ENCODE measurements at places on chromosomes 16 and 17. TPM values are rescaled to one million over a fixed set of nuclear protein-coding genes. Genes with fewer than 3 reads are reported as not detected.

Gene MYH13
- total RNA-seq, result not detected

Gene TMEM88
- total RNA-seq, result 5.8 TPM

Gene DHX58
- 26.8 TPM for total RNA-seq

Gene TOP2A
- total RNA-seq, result 5.2 TPM

- no peak for DNase-seq
These were observed 789 bp upstream of the CCDC57 start for GRCh38 chr17:82213251-82214011.

DNA sequence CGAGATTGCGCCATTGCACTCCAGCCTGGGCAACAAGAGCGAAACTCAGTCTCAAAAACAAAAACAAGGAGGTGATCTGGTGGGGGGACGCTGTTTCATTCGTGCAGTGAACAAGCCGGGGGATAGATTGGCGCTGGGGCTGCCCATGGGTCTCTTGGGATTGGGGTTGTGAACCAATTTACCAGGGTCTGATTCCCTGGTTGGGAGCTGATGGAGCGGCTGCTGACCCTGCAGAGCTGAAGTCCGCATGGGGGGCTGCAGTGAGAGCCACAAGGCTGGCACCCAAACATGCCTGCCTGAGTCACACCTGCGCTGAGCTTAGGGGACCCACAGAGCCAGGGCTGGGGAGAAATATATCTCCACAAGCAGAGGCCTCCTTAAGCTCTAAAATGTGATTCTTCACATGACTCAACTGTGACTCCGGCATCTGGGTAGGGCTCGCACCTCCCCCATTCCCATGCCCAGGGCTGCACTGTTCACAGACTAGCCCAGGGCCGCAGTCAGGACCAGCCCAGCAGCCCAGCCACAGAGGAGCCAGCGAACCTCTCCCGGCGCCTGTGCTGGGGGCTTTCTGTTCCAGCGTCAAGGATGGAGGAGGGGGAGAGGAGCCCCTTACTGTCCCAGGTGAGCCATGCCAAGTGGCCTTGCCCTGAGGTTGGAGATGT, 5.0 kb downstream of the TSPAN10 start:
- DNase-seq, result no peak

- no peak for DNase-seq
These were observed 46.3 kb downstream of the MRM1 start for GRCh38 chr17:36647636-36648035.

Gene BMERB1
- 67.0 TPM for total RNA-seq

GRCh38 chr16:12271006-12271405, 294.5 kb downstream of the SNX29 start:
- peak; percentile 19 for DNase-seq

- DNase-seq, result no peak
These were observed 14.1 kb upstream of the DNAI2 start for GRCh38 chr17:74259667-74260524.

DNA sequence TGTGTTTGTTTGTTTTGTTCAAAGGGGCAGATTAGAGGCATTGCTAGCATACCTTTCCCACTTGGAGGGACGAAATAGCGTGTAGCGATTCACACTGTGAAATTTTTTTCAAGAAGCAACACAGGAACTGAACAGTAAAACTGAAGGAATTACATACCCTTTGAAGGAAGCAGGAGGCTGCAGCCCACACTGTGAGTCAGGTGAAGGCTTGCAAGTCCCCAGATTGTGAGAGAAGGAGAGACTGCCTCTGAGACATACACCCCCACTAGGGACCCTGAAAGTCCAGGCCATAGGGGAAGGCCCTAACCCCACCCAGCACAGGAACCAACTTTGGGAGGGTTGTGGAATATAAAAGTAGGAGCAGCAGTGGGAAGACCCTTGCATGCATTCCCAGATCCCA, 69.6 kb upstream of the HS3ST3A1 start:
- DNase-seq, result no peak

- DNase-seq, result no peak
These were observed 3.2 kb downstream of the DDX52 start for GRCh38 chr17:37640015-37640414.

- no peak for DNase-seq
These were observed 1.7 kb downstream of the SLC25A10 start for GRCh38 chr17:81713556-81714411.

- DNase-seq, result no peak
These were observed 46.1 kb upstream of the DNAJA2 start for GRCh38 chr16:47019568-47019967.

DNA sequence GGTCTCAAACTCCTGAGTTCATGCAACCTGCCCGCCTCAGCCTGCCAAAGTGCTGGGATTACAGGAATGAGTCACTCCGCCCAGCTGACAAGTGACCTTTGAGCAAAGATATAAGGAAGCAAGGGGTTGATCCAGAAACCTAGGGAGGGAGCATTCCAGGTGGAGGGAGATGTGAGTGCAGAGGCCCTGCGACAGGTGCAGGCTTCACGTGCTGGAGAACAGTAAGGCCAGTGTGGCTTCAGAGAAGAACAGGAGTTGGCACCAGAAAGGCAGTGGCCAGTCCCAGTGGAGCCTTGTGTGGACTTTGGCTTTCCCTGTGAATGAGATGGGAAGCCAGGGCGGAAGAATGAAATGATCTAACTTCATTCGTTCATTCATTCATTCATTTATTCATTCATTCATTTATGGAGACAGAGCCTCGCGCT, 73.6 kb upstream of the HAS3 start:
- DNase-seq, result peak; percentile 85

Gene TAT
- total RNA-seq, result 2.5 TPM

- no peak for DNase-seq
These were observed 41.9 kb upstream of the KCNJ16 start for GRCh38 chr17:70033165-70033564.

- no peak for DNase-seq
These were observed 29.6 kb upstream of the SHISA9 start for GRCh38 chr16:12871784-12872183.

GRCh38 chr17:14926526-14927122, 338.5 kb downstream of the PMP22 start:
- peak; percentile 59 for DNase-seq

GRCh38 chr16:21598701-21599121, 666 bp upstream of the METTL9 start:
- no peak for DNase-seq

Gene FBRS
- 84.9 TPM for total RNA-seq

Gene CIBAR2
- not detected for total RNA-seq

Gene KCNH4
- total RNA-seq, result 0.06 TPM

DNA sequence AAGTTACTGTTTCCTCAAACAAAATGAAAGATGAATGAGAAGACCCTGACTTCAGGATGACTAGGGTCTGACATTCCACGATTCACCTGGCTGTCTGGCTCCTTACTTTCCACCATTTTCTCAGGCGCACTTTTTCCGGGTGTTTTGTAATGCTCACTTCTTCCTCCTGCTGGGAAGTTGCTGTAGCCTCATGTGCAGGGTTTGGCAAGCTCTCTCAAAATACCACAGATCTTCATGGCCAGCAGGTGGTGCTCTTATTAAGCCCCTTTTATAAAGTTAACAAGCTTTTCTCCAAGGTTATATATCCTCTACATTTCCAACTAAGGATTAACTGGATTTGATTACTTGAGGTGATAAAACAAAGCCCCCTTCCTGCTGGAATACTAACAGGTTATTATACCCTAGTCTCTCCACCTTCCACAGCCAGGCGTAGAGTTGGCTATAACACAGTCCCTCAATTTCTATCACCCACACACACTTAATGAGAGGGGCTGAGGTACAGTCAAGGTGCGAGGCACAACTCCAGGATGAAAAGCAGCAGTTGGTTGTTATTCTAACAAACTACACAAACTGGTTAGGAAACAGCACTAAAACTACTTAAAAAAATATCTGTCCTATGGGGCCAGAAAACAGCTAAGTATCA, 45.4 kb downstream of the STH start:
- DNase-seq, result peak; percentile 87

DNA sequence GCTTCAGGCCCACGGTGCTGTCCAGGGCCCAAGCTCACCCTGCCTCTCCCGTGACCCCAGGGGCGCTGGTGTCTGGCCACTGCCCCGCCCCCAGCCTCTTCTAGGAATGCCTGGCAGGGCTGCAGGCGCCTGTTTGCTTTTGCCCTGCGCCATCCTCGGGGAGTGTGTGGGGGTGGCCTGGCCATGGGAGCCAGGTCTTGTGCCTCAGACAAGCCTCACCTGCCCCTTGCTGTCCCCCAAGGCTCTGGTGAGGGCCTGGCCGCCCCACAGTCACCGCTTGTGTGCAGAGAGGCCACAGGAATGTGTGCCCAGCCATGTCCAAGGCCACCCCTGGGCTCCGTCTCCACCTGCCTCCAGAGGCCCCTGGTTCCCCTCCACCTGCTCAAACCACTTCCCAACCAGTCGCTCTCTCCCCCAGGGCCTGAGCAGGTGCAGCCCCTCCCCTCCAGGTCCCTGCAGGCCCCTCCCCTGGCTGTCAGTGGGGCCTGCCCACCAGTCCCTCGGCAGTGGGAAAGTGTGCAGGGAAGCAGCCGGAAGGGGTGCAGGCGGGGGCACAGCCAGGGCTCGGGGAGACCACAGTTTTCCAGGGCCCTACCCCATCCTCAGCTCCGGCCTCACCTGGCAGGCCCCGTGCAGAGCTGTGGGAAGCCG, 841 bp upstream of the IGFALS start:
- DNase-seq, result no peak

- DNase-seq, result peak; percentile 9
These were observed 13.7 kb upstream of the COL1A1 start for GRCh38 chr17:50214976-50215760.

GRCh38 chr17:40366076-40366860, 1.7 kb upstream of the GJD3 start:
- no peak for DNase-seq

GRCh38 chr17:52207796-52208195, 49.3 kb upstream of the CA10 start:
- DNase-seq, result no peak

DNA sequence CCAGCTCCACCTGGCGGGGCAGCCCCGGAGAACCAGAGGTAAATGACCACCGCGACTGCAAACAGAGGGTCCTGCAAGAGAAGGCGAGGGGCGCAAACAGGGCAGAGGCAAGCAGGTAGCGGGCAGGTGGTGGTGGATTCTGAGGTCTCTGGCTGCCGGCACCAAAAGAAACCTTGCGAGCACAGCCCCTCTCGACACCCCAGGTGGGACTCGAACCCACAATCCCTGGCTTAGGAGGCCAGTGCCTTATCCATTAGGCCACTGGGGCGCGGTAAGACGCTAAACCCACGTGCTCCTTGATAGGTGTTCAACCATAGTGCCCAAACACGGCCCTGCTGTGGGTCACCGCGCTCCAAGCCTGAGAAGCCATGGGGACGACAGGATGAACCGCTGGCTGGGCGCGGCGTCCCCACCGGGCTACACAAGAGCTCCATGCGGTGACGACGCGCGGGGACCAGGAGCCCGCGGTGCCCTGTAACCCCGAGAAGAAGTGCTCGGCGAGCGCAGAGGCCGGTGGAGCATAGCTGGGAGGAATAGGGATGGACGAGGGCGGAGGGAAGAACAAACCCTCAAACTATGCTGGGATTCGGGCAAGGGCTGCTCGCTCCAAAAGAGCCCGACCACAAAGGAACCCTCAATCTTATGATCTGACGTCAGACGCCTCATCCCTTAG, 12.4 kb downstream of the ATP5PD start:
- peak; percentile 91 for DNase-seq

Gene SLC13A2
- 55.0 TPM for total RNA-seq

Gene TMEM235
- total RNA-seq, result not detected

Gene TRAF7
- total RNA-seq, result 100 TPM

GRCh38 chr16:11635679-11636171, 32.5 kb upstream of the SNN start:
- DNase-seq, result no peak

DNA sequence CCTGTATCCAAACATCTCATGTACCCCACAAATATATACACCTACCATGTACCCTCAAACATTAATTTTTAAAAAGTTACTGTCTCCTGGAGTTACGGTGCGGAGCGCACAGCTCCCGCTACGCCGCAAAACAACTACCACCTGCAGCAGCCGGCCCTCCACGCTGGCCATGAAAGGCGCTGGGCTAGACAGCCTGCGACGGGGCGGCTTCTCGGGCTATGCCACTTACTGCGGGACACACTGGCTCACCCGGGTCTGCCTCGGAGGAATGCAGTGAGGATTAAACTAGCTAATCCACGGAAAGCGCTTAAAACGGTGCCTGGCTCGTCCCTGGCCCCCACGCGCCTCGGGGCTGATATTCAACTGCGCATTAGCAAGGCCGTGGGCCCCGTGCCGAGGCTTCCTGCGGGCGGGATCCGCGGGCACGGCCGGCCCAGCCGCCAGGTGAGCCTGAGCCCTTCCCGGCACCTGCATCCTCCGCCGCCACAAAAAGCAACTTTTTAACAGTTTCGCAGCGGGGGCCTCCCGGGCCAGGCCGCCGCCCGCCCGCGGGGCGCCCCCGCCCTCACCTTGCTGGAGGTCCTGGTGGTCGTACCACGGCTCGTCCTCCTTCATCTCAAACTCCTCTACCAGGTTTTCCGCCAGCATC, 633 bp downstream of the CDR2 start:
- DNase-seq, result peak; percentile 31

DNA sequence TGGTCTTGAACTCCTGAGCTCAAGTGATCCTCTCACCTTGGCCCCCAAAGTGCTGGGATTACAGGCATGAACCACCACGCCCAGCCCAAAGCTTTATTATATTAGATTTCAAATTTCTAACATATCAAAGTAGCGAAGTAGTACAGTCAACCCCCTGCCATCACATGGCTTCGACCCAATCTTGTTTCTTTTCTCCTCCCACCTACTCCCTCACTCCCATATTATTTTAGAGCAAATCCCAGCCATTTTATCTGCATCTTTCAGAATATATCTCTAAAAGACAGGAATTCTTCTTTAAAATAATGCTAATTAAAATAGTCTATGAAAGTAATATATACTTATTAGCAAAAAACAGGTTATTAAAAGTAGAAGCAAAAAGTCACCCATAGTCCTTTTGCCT, 893 bp downstream of the IGSF6 start:
- DNase-seq, result no peak

- no peak for DNase-seq
These were observed 48.3 kb downstream of the HIC1 start for GRCh38 chr17:2102931-2103809.

Gene HAS3
- 1.2 TPM for total RNA-seq

DNA sequence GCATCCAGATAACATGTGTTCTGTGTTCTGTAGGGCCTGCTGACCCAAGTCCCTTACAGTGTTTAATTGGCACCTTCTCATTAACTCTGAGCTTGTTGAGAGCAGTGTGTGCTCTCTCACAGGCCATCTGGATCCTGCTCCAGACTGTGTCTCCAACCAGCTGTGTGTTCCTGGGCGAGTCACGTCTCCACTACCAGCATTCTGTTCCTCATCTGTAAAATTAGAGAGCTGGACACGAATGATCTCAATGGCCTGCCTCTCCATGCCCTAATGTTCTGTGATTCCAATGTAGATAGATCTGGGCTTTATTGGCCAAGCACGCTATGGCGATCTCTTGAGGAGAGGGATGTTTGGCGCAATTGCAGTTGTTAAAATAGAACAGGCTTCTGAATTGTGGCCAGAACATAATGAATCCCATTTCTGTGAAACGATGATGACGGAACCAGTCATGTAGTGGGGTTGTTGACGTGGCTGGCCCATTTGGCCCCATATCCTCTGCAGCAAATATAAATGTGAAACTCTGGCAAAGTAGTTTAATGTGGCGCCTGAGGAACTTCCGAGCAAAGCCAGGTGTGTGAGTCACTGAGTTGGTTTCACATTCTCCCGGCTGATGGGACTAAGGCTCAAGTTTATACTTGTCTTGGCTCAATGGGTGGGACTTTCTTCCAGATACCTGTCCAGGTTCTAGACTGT, 22.2 kb downstream of the TBX4 start:
- DNase-seq, result no peak

All from mucosa of gallbladder (tissue), 1 donor.